Large intestine (tissue), 12 donors: ENCODE measurements at places on chromosomes 1 and 21. TPM values are rescaled to one million over a fixed set of nuclear protein-coding genes. Genes with fewer than 3 reads are reported as not detected.

GRCh38 chr1:25117233-25117823 lies 115.0 kb downstream of the SYF2 start:
- no peaks in the 10 kb centered on the region for H3K36me3 ChIP-seq
- no peak overlapping the region for H3K27ac ChIP-seq
- H3K27me3 ChIP-seq = no peaks in the 10 kb centered on the region
- H3K4me1 ChIP-seq = no peaks in the 10 kb centered on the region
- no peak overlapping the region for H3K4me3 ChIP-seq

Gene HSPB7
- polyA plus RNA-seq = 13.2 TPM

Gene CFAP107
- polyA plus RNA-seq = 0.03 TPM

DNA sequence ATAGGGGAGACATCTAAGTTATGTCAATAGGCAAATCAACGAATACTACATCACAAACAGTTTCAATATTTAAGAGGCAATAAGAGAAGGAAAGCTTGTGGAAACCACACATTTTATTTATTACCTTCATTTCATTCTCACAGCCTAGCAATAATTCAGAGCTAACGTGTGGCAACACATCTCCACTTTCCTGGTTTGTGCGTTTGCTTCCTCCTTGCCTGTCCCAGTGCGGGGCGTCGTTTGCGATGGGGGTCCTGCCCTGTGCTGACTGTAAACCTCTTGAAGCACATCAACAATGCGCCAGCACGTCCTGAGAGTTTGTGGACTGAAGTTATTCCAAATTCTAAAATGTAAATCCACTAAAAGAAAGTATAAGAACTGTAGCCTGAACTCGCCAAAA lies 14.4 kb upstream of the VPS26C start:
- DNase-seq = no peak
- no peaks in the 10 kb centered on the region for H3K27me3 ChIP-seq
- H3K36me3 ChIP-seq = no peaks in the 10 kb centered on the region
- H3K4me3 ChIP-seq = no peak overlapping the region
- H3K27ac ChIP-seq = no peak overlapping the region
- no peaks in the 10 kb centered on the region for H3K4me1 ChIP-seq

Gene KMO
- polyA plus RNA-seq = 0.55 TPM

Gene MATN1
- polyA plus RNA-seq = 0.30 TPM

- H3K4me1 ChIP-seq = peaks cover 19% of the 10 kb centered on the region
- H3K27ac ChIP-seq = peak overlapping the region; percentile 32
- no peaks in the 10 kb centered on the region for H3K36me3 ChIP-seq
- H3K4me3 ChIP-seq = no peak overlapping the region
These were observed 3.7 kb upstream of the IGSF9 start for GRCh38 chr1:159949123-159949522.

- no peak overlapping the region for H3K27ac ChIP-seq
- H3K4me3 ChIP-seq = no peak overlapping the region
- H3K27me3 ChIP-seq = no peaks in the 10 kb centered on the region
- no peaks in the 10 kb centered on the region for H3K4me1 ChIP-seq
- DNase-seq = no peak
These were observed 47.7 kb downstream of the ELAVL4 start for GRCh38 chr1:50156241-50157010.

- no peaks in the 10 kb centered on the region for H3K36me3 ChIP-seq
- no peak for DNase-seq
- no peak overlapping the region for H3K27ac ChIP-seq
- H3K4me3 ChIP-seq = no peak overlapping the region
- H3K27me3 ChIP-seq = no peaks in the 10 kb centered on the region
These were observed 465.5 kb upstream of the TMPRSS15 start for GRCh38 chr21:18869104-18869503.

DNA sequence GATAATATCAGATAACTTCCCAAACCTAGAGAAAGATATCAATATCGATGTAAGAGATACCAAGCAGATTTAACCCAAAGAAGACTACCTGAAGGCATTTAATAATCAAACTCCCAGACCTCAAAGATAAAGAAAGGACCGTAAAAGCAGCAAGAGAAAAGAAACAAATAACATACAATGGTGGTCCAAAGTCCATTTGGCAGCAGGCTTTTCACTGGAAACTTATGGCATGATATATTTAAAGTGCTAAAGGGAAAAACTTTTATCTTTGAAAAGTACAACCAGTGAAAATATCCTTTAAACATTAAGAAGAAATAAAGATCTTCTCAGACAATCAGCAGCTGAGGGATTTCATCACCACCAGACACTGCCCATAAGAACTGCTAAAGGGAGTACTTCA lies 812.7 kb upstream of the ADAMTS5 start:
- peak; percentile 51 for DNase-seq
- H3K27ac ChIP-seq = peak overlapping the region; percentile 24
- no peak overlapping the region for H3K4me3 ChIP-seq

DNA sequence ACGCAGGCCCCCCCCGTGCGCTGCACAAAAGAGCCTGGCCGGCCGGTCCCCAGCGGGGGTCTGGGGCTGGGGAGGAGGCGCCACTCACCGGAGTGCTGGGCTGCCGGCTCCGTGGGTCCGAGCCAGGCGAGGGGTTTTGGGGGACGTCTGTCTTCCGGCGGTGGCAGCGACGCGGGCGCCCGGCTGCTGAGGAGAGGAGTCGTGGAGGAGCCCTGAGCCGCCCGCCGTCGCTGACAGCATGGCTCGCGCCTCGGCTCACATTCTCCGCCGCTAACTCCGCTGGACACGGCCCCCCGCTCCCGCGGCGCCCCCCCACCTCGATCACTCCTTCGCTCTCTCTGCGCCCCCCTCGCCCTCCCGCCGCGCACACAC lies 649 bp downstream of the AHDC1 start:
- no peaks in the 10 kb centered on the region for H3K27me3 ChIP-seq
- peak overlapping the region; percentile 86 for H3K27ac ChIP-seq
- DNase-seq = peak; percentile 72

- peak; percentile 43 for DNase-seq
- H3K4me3 ChIP-seq = peak overlapping the region; percentile 57
- H3K27me3 ChIP-seq = no peaks in the 10 kb centered on the region
These were observed 4.0 kb downstream of the PBX1 start for GRCh38 chr1:164562947-164563520.

GRCh38 chr1:205668951-205669340 lies 11.4 kb downstream of the SLC45A3 start:
- DNase-seq = no peak
- H3K36me3 ChIP-seq = peaks cover 2% of the 10 kb centered on the region
- no peaks in the 10 kb centered on the region for H3K27me3 ChIP-seq
- H3K4me3 ChIP-seq = no peak overlapping the region
- peaks cover 89% of the 10 kb centered on the region for H3K4me1 ChIP-seq
- no peak overlapping the region for H3K27ac ChIP-seq

GRCh38 chr1:173408886-173409285 lies 68.2 kb upstream of the PRDX6 start:
- H3K27ac ChIP-seq = no peak overlapping the region
- no peak overlapping the region for H3K4me3 ChIP-seq
- no peak for DNase-seq
- H3K36me3 ChIP-seq = no peaks in the 10 kb centered on the region
- H3K27me3 ChIP-seq = no peaks in the 10 kb centered on the region
- peaks cover 8% of the 10 kb centered on the region for H3K4me1 ChIP-seq

- DNase-seq = no peak
- peaks cover 14% of the 10 kb centered on the region for H3K4me1 ChIP-seq
- H3K4me3 ChIP-seq = no peak overlapping the region
- no peak overlapping the region for H3K27ac ChIP-seq
- no peaks in the 10 kb centered on the region for H3K27me3 ChIP-seq
These were observed 105.9 kb downstream of the BCAR3 start for GRCh38 chr1:93575621-93576284.

GRCh38 chr1:79353224-79353623 lies 346.7 kb upstream of the ADGRL4 start:
- no peaks in the 10 kb centered on the region for H3K27me3 ChIP-seq
- no peaks in the 10 kb centered on the region for H3K4me1 ChIP-seq
- no peak for DNase-seq
- H3K27ac ChIP-seq = no peak overlapping the region
- no peak overlapping the region for H3K4me3 ChIP-seq

DNA sequence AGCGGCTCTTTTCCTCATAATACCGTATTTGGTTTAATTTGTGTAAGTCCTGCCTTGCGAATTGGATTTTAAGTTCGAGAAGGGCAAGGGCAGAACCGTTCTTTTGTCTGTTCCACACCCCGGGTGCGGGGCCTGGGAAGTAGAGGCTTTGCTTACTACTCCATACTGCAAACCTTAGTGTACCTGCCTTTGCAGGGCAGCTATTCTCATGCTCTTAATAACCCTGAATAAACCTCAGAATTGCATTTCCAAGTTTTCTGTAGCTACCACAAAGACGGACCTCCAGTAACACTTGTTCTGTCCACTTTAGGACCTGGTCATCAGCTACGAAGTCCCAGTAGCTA lies 657 bp upstream of the HNRNPU start:
- no peak for DNase-seq
- peak overlapping the region; percentile 100 for H3K27ac ChIP-seq
- no peaks in the 10 kb centered on the region for H3K27me3 ChIP-seq
- peak overlapping the region; percentile 48 for H3K4me3 ChIP-seq
- peaks cover 13% of the 10 kb centered on the region for H3K4me1 ChIP-seq
- peaks cover 14% of the 10 kb centered on the region for H3K36me3 ChIP-seq

- H3K27me3 ChIP-seq = no peaks in the 10 kb centered on the region
- H3K36me3 ChIP-seq = no peaks in the 10 kb centered on the region
- H3K4me1 ChIP-seq = no peaks in the 10 kb centered on the region
- no peak for DNase-seq
These were observed 24.4 kb upstream of the TRIM33 start for GRCh38 chr1:114535401-114535800.

DNA sequence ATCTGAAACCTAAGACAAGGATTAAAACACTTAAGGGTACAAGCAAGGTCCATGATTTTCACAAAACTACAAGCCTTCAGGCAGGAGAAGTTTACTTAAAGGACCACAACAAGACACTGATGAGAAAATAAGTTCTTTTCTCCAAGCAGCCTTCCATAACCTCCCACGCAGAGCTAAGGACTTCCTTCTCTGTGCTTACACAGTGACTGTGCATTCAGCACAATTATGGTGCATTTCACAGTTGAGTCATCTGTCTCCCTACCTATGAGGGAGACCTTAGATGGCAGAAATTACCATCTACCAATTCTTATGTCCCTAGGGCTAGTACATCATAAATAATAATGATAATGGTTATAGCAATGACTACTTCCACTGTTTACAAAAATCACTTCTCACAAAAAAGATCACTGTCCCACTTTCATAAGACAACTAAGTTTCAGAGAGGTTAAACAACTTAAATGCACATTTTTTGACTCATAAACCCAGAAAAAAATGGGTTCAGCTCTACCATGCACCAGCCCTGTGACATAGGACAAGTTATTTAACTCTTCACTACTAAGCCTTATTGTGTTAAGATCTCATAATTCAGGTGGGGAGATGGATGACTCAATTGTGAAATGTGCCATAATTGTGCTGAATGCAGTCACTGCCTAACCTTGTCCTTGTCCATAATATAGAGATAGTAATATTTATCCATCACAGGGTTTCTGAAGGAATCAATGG lies 45.3 kb downstream of the TARBP1 start:
- H3K36me3 ChIP-seq = peaks cover 42% of the 10 kb centered on the region
- H3K4me3 ChIP-seq = no peak overlapping the region
- no peaks in the 10 kb centered on the region for H3K4me1 ChIP-seq
- no peak for DNase-seq
- no peaks in the 10 kb centered on the region for H3K27me3 ChIP-seq

DNA sequence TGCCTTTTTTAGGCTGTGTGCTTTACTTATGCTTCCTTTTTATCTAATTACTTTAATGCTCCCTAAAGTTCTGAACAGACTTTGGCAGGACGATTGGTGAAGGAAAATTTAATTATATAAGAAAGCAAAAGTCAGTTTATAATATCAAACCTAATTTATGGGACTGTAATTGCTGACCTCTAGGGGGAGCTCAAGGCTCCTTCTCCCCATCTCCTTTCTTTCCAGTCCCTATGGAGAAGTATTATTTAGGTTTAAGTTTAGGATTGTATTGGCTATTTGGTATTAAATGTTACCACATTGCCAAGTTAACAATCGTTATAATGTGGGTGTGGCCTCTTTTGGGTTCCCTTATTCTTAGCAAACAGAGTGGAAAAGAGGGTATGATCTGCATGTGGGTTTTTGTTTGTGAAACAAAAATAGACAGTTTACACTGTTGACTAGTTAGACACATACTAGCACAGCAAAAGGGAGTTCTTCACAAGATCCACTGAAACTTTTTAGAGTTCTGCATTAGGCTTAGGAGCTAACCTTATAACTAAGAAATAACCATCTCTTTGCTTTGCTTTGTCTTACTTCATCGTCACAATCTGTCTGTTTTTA lies 48.2 kb upstream of the TNFSF4 start:
- H3K27me3 ChIP-seq = no peaks in the 10 kb centered on the region
- H3K36me3 ChIP-seq = no peaks in the 10 kb centered on the region
- DNase-seq = no peak
- no peaks in the 10 kb centered on the region for H3K4me1 ChIP-seq
- no peak overlapping the region for H3K27ac ChIP-seq
- no peak overlapping the region for H3K4me3 ChIP-seq

Gene CHRM3
- 9.5 TPM for polyA plus RNA-seq

- no peaks in the 10 kb centered on the region for H3K27me3 ChIP-seq
- no peak for DNase-seq
- peaks cover 54% of the 10 kb centered on the region for H3K36me3 ChIP-seq
- H3K4me1 ChIP-seq = no peaks in the 10 kb centered on the region
These were observed 49.3 kb downstream of the FBXO42 start for GRCh38 chr1:16302709-16303627.

Gene CATSPER4
- polyA plus RNA-seq = 0.12 TPM

Gene PTGS2
- polyA plus RNA-seq = 12.3 TPM

Gene OR2L5
- not detected for polyA plus RNA-seq
